NCI-H1048 (cell line): ENCODE measurements at places on chromosomes 16 and 17.

DNA sequence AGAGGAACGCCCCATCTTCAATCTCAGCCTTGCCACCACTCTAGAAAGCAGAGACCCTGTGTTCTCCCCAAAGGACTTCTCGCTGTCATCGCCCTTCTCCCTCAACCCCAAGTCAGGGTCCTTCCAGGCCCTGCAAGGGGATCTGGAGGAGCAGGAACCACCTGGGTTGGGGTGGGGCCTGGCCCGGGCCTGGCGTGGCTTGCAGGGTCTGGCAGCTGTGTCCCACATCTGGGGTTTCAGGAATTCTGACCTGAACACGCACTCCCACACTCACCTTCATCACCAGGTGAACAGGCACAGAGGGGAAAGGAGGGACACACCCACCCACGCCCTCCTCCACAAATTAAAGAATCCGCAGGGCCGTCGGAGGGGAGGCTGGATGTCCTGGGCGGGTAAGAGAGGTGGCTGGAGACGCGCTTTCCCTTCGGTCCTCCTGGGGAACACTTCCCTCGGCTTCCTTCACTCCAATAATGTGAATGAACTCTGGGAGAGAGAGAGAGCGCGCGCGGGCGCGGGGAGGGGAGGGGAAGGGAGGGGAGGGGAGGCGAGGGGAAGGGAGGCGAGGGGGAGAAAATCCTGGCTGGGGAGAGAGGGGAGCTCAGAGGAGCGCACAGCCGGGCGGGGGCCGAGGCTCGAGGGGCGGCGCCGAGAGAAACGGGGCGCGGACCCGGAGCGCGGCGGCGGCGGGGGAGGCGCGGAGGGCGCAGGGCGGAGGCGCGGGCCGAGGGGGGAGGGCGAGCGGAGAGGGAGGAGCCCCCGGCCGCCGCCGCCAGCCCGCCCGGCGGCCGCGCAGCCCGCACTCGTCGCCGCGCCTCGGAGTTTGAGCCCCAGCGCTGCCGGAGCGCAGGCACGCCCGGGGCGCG lies at the start of gene CACNG4:
CACNG4 (plus strand) TSS at position 799 of the 863 bp plus-strand sequence. CDS start 205 bp downstream, outside the sequence.
- DNase-seq, result no peak

- no peak for DNase-seq
These were observed 146.1 kb downstream of the IRF8 start for GRCh38 chr16:86044881-86045590.

GRCh38 chr16:68414581-68414980 lies 33.7 kb downstream of the SMPD3 start:
- no peak for DNase-seq

GRCh38 chr16:12461201-12461600 lies 342.5 kb downstream of the CPPED1 start:
- no peak for DNase-seq
